NB4 (cell line): ENCODE measurements at places on chromosomes 13 and 19.

GRCh38 chr19:6030214-6030507 lies 52.2 kb upstream of the RANBP3 start:
- DNase-seq: no peak

DNA sequence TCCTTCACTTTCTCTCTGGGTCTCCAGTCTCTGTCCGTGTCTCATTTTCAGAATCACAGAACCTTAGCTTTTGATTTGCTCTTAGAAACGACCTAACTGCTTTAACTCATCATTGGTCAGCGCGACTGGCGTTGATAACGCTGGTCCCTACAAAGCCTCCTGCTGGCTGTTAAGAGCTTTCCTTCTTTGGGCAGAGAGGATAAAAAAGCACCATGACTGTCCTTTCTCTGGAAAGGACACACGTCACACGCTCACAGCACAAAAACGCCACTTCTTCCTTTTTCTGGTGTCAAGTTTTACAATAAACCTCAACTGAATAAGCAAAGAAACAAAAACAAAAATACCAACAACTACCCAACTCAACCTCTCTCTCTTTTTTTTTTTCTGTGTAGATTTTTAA lies 1.7 kb upstream of the KLK12 start:
- DNase-seq: no peak

- DNase-seq: no peak
Observed at GRCh38 chr19:10010247-10010691, at the start of gene COL5A3. TSS of gene COL5A3 (minus strand) at chr19:10010504. CDS start at chr19:10010385, 119 bp downstream.

DNA sequence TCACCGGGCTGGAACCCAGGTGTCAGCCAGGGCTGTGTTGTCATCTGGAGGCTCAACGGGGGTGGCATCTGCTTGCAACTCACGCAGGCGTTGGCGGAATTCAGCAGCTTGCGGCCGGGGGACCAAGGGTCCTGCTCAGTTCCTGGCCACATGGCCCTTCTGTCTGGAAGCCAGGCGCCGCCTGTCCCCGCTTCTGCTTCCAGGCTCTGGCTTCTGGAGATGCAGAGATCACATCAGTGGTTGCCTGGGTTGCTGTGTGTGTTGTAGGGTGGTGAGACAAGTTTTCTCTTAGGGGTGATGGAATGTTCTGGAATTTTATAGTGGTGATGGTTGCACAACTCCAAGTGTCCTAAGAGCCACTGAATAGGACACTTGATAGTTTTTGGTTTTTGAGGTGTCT lies 5.0 kb downstream of the ADAT3 start:
- DNase-seq: no peak

DNA sequence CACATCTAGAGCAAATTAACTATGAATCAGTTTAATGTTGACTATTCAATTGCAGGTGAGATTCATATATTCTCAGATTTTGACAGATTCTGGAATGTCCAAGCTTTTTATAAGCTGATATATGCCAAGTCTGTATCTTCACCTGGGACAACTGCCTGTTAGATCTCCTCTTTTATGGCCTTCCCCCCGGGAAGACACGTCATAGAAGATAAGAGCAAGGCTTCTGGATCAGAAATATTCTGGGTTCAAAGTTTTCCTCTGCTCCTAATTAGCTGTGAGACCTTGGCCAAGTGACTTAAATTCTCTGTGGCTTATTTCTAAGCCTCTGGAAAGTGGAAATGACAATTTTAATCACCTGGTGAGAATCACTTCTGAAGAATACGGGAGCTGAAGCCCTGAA lies 187.5 kb downstream of the OXGR1 start:
- DNase-seq: no peak

GRCh38 chr13:30551189-30551588 lies 66.5 kb upstream of the USPL1 start:
- peak; percentile 62 for DNase-seq

DNA sequence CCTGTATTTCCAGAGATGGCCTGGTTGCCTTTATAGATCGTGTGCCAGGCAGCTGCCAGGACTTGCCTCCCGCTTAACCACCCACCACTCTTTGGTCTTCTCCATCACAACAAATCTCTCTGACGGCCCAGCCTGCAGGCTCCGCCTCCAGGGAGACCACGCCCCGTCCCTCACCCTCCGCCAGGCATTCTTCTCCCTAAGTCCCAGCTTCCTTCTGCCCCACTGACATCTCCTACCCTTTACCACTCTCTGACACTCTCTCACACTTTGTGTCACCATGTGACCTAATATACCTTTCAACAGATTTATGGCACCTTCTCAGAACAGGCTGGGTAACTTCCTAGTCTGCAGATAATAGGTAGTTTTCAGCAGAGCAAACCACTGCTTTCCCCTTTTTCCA lies 95.1 kb downstream of the CAB39L start:
- DNase-seq: no peak

DNA sequence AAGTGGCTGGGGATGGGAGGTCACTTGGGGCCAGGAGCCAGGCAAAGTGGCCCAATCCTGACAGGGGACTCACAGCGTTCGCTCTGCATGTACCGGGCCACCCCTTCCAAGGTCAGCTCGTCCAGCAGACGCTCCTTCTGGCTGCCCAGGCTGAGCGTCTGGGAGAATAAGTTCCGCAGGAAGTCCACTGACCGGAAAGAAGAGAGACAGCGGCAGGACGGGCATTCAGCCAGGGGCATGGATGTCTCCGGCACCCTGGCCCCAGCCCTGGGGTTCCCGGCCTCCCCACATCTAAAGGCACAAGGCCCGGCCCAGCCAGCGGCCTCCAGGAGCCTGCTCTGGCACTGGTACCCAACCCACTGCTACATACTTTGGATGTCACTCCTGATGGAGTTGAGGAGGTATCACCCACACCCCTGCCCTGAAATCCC lies 6.1 kb downstream of the SIRT2 start:
- no peak for DNase-seq

DNA sequence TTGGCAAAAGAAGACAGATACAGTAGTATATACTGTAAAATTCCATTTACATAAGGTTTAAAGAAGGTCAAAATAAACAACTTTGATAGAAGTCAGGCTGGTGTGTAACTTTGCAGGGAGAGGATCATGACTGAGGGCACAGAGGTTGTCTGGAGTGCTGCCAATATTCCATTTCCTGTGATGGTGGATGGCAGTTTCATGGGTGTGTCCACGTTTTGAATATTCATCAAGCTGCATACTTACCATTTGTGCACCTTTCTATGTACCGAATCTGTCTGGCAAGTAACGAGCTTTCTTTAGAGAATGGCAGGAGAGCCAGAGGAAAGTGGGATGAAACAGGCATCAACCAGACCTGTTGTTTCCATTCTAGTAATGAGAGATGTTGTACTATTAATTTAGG lies 420.5 kb upstream of the HTR2A start:
- no peak for DNase-seq

GRCh38 chr13:110246530-110246929 lies 60.4 kb downstream of the COL4A1 start:
- DNase-seq: no peak

GRCh38 chr19:33795370-33796163 lies 1.1 kb upstream of the KCTD15 start:
- peak; percentile 89 for DNase-seq

DNA sequence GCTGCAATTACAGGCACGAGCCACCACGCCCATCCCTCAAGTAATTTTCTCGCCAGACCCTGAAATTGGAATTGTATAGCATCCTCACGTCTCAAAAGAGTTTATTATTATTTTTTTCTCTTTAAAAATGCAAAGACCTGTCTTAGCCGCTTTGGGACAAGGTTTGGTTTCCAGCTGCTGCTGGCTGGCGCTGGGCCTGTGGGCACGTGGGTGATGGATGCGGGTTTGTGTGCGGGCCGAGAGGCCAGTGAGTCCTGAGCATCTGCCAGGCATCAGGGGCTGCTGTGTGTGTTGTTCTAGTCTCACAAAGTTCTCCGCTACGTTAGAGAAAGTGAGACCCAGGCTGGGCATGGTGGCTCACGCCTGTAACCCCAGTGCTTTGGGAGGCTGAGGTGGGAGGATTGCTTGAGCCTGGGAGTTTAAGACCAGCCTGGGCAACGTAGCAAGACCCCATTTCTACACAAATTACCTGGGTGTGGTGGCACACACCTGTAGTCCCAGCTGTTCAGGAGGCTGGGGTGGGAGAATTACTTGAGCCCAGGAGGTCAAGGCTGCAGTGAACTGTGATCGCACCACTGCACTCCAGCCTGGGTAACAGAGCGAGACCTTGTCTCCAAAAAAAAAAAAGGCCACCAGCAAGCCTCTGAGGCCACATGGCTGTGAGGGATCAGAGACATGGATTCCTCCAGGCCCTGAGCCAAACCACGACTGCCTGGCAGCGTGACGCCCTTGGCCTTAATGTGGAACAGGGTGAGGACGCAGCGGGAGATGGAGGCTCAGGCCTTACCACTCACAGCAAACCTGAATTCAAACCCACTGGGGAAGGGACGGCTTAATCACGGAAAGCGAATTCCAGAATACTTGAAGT lies 4.7 kb upstream of the TMPRSS9 start:
- DNase-seq: no peak

DNA sequence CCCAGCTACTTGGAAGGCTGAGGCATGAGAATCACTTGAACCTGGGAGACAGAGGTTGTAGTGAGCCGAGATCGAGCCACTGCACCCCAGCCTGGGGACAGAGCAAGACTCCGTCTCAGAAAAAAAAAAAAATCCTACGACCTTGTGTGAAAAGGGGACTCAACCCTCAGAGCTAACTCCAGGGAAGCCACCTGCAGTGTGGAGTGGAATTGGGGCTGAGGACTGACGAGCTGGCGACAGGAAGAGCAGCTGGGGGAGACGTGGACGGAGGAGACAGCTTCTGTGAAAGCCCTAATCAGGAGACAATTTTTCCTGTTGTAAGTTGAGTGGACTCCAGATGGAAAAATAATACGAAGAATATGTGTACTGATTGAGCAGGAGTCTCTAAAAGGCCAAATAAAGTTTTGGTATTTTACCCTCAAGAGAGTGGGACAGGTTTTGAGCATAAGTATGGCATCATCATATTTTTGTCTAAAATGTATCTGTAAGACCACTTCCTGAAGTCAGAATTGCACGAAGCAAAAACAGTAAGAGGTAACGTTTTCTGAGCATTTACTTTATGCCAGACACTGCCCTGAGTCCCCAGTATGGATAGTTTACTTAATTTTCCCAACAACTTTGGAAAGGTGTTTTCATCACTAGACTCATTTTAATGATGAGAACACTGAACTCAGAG lies 12.0 kb upstream of the LAIR1 start:
- no peak for DNase-seq

GRCh38 chr19:33227242-33227650 lies 1.6 kb upstream of the SLC7A10 start:
- DNase-seq: no peak
